ENCODE measurements at places on chromosomes 7 and 10. TPM values are rescaled to one million over a fixed set of nuclear protein-coding genes. Genes with fewer than 3 reads are reported as not detected.

The MMD2 gene
- total RNA-seq, result not detected

GRCh38 chr10:60323162-60323561 lies 66.5 kb downstream of the ANK3 start:
- H3K27me3 ChIP-seq, result no peaks in the 10 kb centered on the region
- H3K4me3 ChIP-seq, result no peak overlapping the region
- no peak overlapping the region for H3K27ac ChIP-seq
- H3K4me1 ChIP-seq, result no peaks in the 10 kb centered on the region
- H3K36me3 ChIP-seq, result no peaks in the 10 kb centered on the region

DNA sequence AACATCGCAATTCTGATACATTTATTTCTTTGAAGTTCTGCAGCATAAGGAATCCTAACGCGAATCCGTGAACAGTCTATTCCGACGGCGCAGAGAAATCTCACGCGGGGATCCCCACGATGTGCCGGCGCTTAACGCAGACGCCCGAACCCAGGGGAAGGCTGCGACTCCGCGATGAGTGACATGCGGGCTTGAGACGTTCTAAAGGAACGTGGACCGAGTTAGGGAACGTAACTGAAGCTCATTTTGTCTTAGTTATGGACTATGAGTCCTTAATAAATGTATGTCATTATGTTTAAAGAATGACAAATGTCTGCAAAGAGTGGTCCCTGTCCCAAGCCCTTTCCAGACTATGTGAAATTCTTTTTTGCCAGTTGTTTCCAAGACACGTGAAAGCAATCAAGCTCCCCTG lies 995 bp upstream of the PARD3 start:
- no peaks in the 10 kb centered on the region for H3K36me3 ChIP-seq
- H3K4me3 ChIP-seq, result peak overlapping the region; percentile 62
- no peaks in the 10 kb centered on the region for H3K27me3 ChIP-seq
- H3K27ac ChIP-seq, result no peak overlapping the region

- no peaks in the 10 kb centered on the region for H3K27me3 ChIP-seq
- H3K27ac ChIP-seq, result no peak overlapping the region
- no peak overlapping the region for H3K4me3 ChIP-seq
- peaks cover 18% of the 10 kb centered on the region for H3K36me3 ChIP-seq
- no peak for DNase-seq
Measured at GRCh38 chr7:5636446-5636835, 145.0 kb downstream of the RNF216 start.

- peaks cover 18% of the 10 kb centered on the region for H3K27me3 ChIP-seq
- H3K4me3 ChIP-seq, result no peak overlapping the region
Measured at GRCh38 chr10:14415676-14416307, 85.1 kb upstream of the FRMD4A start.

DNA sequence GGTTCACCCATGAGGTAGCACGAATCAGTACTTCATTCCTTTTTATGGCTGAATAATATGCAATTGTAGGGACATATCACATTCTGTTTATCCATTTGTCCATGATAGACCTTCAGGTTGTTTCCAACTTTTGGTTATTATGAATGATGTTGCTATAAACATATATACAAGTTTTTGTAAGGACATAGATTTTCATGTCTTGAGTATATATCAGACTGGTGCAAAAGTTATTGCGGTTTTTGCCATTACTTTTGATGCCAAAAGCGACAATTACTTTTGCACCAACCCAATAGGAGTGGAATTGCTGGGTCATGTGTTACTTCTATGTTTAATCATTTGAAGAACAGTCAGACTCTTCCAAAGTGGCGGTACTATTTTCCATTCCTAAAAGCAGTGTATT lies 361.5 kb downstream of the RPS24 start:
- no peak overlapping the region for H3K4me3 ChIP-seq
- peaks cover 17% of the 10 kb centered on the region for H3K27me3 ChIP-seq
- DNase-seq, result no peak
- H3K4me1 ChIP-seq, result no peaks in the 10 kb centered on the region
- no peaks in the 10 kb centered on the region for H3K36me3 ChIP-seq

- no peak overlapping the region for H3K27ac ChIP-seq
- no peak overlapping the region for H3K4me3 ChIP-seq
- H3K27me3 ChIP-seq, result no peaks in the 10 kb centered on the region
- H3K36me3 ChIP-seq, result no peaks in the 10 kb centered on the region
- H3K4me1 ChIP-seq, result peaks cover 36% of the 10 kb centered on the region
Measured at GRCh38 chr10:16965740-16966447, 148.7 kb upstream of the RSU1 start.

- H3K36me3 ChIP-seq, result no peaks in the 10 kb centered on the region
- H3K4me1 ChIP-seq, result no peaks in the 10 kb centered on the region
- no peak for DNase-seq
- H3K27ac ChIP-seq, result no peak overlapping the region
- 0 out of 2 replicates have a peak, but pooled peaks cover 6% of the 10 kb centered on the region for H3K27me3 ChIP-seq
- no peak overlapping the region for H3K4me3 ChIP-seq
Measured at GRCh38 chr10:131513901-131514300, 202.4 kb upstream of the TCERG1L start.

GRCh38 chr7:135320268-135320667 lies 86.6 kb downstream of the STRA8 start:
- no peaks in the 10 kb centered on the region for H3K4me1 ChIP-seq
- H3K4me3 ChIP-seq, result no peak overlapping the region

DNA sequence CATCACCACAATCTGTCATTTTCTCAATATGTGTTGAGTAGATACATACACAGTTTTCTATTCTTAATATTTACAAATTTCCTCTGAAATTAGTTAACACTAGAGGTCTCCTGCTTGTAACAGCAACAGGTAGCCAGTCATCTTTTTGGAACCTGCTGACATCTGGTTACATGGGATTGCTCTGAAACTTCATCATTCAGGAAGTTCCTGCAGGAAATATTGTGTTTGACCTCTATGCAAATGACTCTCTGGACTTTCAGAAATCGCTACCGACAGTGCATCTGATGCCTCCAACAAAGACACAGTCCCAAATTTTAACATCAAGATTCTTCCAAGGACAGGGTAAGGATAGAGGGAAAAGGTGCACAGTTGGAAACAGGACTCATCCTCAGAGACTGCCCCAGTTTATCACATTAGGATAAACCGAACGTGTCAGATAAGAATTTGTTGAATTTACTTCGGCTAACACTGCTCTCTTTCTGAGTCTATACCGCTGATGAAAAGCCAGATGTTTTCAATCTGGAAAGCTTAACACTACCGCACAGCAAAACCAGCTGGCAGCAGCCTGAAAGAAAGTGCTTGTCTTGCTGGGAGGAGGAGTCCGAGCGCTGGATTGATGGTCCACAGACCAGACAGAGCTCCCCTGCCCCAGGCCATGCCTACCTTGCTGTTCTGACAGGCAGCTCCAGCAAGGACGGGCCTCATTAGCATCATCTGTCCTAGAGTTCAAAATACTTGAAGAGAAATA lies 633.4 kb downstream of the PARD3 start:
- H3K36me3 ChIP-seq, result no peaks in the 10 kb centered on the region
- no peaks in the 10 kb centered on the region for H3K4me1 ChIP-seq
- H3K27ac ChIP-seq, result no peak overlapping the region
- DNase-seq, result no peak
- no peak overlapping the region for H3K4me3 ChIP-seq

GRCh38 chr10:84269773-84270172 lies 24.9 kb downstream of the RGR start:
- no peak overlapping the region for H3K4me3 ChIP-seq
- no peaks in the 10 kb centered on the region for H3K36me3 ChIP-seq
- no peaks in the 10 kb centered on the region for H3K27me3 ChIP-seq
- peak; percentile 66 for DNase-seq
- no peak overlapping the region for H3K27ac ChIP-seq

GRCh38 chr10:99926925-99927720 lies 82.6 kb downstream of the DNMBP start:
- peaks cover 93% of the 10 kb centered on the region for H3K4me1 ChIP-seq
- peaks cover 15% of the 10 kb centered on the region for H3K36me3 ChIP-seq
- no peak for DNase-seq
- H3K4me3 ChIP-seq, result no peak overlapping the region
- H3K27ac ChIP-seq, result peak overlapping the region; percentile 28
- H3K27me3 ChIP-seq, result no peaks in the 10 kb centered on the region

- H3K27ac ChIP-seq, result no peak overlapping the region
- peaks cover 11% of the 10 kb centered on the region for H3K4me1 ChIP-seq
- H3K4me3 ChIP-seq, result no peak overlapping the region
- no peaks in the 10 kb centered on the region for H3K27me3 ChIP-seq
Measured at GRCh38 chr10:27188259-27188658, 33.1 kb downstream of the MASTL start.

GRCh38 chr10:11179516-11180105 lies 161.9 kb downstream of the CELF2 start:
- no peak overlapping the region for H3K27ac ChIP-seq
- H3K4me1 ChIP-seq, result no peaks in the 10 kb centered on the region
- H3K27me3 ChIP-seq, result no peaks in the 10 kb centered on the region
- DNase-seq, result no peak
- no peak overlapping the region for H3K4me3 ChIP-seq
- H3K36me3 ChIP-seq, result no peaks in the 10 kb centered on the region
